ENCODE measurements at places on chromosomes 16 and 17. TPM values are rescaled to one million over a fixed set of nuclear protein-coding genes. Genes with fewer than 3 reads are reported as not detected.

DNA sequence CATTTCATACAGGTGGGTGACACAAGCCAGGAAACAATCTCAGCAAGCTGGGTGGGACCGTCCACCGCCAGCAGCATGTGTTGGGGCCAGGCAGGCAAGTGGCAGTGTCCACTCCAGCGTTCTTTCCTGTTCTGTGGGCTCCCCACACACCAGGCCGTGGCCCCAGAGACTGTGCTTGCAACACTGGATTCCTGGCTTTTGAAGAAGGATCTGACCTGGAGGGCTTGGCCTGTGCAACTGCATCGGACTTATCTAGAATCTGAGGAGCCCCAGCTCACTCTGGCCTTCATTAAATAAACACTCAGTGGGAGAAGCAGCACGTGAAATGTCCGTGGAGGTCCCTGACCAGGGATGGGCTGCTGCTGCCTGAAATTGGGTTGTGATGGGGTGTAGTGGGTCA, 3.2 kb downstream of the KSR1 start:
- no peak for ATAC-seq

GRCh38 chr17:59416184-59416583, 84.7 kb downstream of the YPEL2 start:
- no peak for ATAC-seq

GRCh38 chr17:50146230-50146926, 4.1 kb downstream of the PPP1R9B start:
- ATAC-seq, result no peak

MVD gene
- 154 TPM for total RNA-seq

VWA3A gene
- total RNA-seq, result not detected

DNA sequence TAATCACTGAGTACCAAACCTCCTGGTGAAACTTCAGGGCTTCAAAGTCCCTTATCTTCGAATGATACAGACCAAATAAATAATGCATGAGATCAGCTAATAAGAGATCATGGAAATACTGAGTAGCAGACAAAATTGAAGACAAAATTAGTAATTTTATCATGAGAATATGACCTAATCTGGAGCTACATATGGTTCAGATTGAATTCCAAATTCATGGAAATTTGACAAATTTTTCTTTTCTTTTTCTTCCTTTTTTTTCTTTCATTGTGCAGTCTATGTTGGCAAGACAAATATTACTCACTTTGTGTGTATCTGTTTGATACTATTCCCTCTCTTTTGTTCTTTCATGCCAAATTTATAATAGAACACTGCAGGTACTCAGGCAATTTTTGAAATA, 218.1 kb upstream of the KCNJ16 start:
- no peak for ATAC-seq

DNA sequence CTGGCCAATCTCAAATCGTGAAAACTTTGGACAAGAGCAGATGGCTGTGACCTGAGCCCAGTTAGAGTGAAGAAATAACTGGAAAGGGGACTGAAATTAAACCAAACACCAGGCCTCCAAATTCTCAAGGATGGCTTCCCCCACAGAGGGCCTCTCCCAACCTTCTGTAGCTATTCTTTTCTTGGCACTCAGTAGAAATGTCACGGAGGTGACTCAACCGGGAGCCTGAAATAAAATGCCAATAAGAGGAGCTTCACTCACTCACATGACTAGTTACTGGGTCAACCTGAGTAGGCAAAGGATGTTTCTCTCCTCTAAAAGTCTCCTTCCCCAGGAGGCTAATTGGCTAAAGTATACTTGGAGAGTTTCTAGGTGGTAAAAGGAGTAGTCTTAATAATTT, 230.7 kb downstream of the MAF start:
- ATAC-seq, result peak; percentile 43

DNA sequence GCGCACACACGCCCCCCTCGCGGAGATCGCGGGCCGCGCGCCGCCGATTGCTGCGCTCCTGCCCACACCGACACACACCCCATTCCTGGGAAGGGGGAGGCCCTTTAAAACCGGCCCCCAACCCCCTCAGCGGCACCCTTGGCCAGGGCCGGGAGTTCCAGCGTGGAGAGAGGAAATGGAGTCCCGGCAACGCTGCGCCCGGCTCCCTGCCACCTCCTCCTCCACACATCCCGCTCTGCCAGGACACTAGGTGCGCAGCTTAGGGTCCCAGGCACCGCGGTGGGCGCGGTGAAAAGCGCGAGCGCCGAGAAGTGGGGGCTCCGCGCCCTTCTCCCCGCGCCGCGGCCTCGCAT, 397 bp downstream of the CDC42EP4 start:
- ATAC-seq, result peak; percentile 27

DNA sequence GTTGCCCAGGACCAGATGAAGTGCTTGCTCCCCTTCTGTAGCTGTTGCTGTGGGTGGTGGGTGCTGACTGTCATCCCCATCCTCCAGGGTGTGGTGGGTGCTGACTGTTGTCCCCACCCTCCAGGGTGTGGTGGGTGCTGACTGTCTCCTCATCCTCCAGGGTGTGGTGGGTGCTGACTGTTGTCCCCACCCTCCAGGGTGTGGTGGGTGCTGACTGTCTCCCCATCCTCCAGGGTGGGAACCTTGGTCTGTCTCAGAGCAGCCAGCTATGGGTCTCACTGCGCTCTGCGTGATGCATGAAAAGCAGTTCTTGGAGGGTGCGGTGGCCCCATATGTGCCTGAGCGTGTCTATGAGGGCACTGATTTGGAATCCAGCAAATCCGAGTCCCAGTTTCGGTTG, 163.8 kb downstream of the RPTOR start:
- ATAC-seq, result peak; percentile 43

DNA sequence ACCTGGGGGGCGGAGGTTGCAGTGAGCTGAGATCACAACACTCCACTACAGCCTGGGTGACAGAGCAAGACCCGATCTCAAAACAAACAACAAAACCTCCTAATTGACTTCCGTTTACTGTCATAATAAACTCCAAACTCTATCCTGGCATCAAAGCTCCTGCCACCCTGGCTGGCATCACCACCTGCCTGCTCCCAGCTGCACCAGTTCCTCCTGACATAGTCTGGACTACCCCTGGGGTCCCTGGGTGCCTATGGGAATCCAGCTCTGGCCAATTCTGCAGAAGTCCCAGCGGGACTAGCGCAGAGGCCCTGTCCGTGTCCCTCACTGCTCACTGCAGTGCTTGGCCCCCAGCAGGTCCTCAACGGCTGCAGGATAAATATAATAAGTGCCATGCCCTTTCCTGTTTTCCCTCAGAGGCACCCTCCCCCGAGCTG, 723 bp downstream of the NTHL1 start:
- no peak for ATAC-seq

HBM gene
- not detected for total RNA-seq

DNA sequence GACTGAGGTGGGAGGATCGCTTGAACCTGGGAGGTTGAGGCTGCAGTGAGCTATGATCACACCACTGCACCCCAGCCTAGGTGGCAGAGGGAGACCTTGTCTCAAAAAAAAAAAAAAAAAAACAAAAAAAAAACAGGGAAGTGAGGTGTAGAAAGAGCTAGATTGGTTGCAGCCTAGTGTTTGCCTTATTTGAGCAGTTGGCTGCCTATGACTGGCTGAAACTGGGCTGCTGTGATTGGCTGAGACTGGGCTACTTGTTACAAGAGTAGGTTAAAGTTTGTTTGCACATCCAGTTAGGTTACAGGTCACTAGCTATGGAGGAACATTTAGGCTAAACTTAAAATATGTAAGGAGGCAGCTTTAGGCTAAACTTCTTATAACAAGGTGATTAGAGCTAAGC, 5.7 kb downstream of the DHRS7B start:
- ATAC-seq, result no peak

ABCC3 gene
- total RNA-seq, result 17.6 TPM

DNA sequence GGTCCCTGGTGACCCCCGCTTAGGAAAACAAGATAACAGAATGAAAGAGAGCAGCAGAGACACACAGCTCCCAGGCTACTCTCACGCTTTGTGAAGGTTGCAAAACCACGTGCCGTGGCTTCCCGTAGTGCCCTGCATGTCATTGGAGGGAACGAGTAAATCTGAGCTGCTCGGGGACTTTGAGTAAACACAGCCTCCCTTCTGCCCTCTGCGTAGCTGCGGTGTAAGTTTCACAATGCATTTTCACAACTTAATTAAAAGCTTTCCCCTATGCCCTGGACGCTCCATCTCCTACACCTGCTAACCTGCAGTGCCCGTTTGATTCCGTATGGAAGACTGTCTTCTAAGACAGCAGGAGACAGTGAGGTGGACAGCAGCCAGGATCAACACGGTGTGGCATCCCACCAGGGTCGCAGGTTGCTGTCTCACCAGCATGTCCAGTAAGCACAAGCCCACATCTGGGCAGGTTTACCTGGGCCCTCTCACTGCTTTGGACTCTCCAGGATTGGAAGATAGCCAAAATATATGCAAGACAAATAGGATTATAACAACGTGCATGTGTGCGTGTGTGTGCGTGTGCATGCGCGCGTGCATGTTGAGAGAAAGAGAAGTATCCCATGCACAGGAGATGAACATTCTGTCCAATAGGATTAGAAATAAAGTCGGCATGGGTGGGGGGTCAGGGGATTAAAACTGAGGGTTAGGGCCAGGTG, 116.4 kb upstream of the RCVRN start:
- ATAC-seq, result no peak

DNA sequence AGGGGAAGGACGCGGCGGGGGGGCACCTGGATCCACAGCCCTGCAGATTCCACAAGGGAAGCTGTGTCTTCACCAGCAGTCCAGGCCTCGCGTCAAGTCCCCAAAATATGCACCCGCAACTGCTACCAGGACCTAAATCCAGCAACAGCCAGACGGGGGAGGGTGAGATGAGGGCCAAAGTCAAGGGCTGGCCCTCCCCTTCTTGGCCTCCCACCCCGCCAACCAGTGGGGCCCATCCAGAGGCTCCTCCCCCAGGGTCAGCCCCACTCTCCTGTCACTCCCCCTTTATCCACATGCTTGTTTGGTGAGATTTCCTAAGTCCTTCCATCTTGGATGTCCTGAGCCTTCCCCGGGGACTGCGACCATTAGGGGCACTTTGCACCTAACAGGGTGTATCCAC, 138.7 kb downstream of the ENGASE start:
- ATAC-seq, result no peak

GRCh38 chr16:73043828-73044467, 4.0 kb downstream of the ZFHX3 start:
- no peak for ATAC-seq

- ATAC-seq, result no peak
Observed at GRCh38 chr17:40070709-40071312, 8.0 kb downstream of the THRA start.

- no peak for ATAC-seq
Observed at GRCh38 chr17:75155191-75155601, 884 bp upstream of the JPT1 start.

CLEC19A gene
- total RNA-seq, result not detected

- no peak for ATAC-seq
Observed at GRCh38 chr16:57106767-57107166, 14.4 kb downstream of the CPNE2 start.

SMURF2 gene
- 7.5 TPM for total RNA-seq

IGFALS gene
- not detected for total RNA-seq

DNA sequence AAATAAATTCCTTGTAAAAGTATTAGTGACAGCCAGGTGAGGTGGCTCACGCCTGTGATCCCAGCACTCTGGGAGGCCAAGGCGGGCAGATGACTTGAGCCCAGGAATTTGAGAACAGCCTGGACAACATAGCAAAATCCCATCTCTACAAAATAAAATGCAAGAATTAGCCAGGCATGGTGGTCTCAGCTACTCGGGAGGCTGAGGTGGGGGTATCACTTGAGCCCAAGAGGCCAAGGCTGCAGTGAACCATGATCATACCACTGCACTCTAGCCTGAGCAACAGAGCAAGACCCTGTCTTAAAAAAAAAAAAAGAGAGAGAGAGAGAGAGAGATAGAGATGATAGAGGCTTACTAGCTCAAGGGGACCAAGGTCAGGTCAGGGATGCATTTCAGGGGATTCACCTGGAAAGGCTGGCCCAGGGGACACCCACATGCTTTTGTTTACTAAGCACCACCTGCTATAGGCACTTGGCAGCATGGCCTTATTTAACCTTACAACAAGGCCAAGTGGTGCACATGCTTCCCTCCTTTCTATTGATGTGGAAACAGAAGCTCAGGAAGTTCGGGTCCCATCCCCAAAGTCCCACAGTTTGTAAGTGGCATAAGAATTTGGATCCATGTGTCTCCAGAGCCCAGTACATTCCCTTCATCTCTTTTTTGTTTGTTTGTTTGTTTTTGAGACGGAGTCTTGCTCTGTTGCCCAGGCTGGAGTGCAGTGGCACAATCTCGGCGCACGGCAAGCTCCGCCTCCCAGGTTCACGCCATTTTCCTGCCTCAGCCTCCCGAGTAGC, 12.4 kb upstream of the SRCIN1 start:
- ATAC-seq, result no peak

DNA sequence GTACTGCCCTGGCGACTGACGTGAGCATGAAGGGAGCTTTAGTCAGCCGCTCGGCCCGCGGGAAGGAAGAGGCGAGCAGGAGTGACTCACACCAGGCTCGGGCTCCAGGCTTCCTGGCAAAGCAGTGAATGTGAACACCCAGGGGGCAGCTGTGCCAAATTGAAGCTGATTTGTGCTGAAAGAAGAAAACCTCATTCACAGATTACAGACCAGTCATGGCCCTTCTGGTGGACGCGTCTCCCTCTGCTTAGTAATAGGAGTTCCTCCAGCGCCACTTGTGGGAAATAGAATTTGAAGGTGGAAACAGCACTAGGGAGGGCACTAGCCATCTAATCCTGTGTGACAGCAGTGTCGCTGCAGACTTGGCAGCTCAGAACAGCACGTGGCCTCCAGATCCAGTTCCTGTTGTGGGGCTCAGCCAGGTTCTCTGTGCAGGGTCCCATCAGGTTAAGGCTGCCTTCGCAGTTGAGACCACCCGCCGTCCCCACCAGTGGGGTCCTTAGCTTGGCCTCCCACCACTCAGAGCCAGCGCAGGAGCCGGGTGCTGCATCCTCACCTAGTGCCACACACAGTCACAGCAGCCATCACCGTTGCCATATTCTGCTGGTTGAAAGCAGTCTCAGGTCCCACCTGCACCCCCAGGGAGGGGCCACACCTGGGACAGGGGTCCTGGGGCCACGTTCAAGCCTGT, 164.5 kb upstream of the CHMP6 start:
- peak; percentile 88 for ATAC-seq

HID1 gene
- total RNA-seq, result 3.1 TPM

DNA sequence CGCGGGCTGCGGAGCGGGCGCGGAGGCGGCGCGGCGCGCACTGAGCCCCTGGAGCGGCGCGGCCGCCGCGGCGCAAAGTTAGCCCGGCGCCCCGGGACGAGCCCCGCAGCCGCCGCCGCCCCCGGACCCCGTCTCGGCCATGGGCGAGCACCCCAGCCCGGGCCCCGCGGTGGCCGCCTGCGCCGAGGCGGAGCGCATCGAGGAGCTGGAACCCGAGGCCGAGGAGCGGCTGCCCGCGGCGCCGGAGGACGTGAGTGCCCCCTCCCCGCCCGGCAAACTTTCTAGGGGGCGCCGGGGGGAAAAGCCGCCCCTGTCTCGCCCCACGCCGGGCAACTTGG, 388 bp downstream of the RHBDL3 start:
- no peak for ATAC-seq

DNA sequence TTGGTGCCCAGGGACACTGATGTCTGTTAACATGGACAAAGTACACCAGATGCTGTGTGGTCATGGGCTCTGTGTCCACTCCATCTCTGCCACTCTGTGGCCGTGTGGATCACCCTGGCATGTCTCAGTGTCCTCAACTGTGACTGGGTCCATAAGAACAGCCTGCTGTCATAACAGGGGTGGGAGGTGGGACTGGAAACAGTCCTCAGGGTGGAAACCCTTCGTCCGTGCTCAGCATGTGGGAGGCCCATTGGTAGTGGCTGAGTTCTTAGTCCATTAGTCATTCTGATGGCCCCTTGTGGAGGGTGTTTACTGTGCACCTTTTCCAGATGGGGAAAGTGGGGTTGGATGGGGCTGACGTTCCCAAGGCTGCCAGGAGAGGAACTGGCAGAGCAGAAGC, 12.8 kb downstream of the FLYWCH2 start:
- no peak for ATAC-seq

GRCh38 chr17:4590981-4591453, 6.7 kb downstream of the SMTNL2 start:
- no peak for ATAC-seq
